ENCODE measurements at places on chromosomes 12 and 14. TPM values are rescaled to one million over a fixed set of nuclear protein-coding genes. Genes with fewer than 3 reads are reported as not detected.

The PRPH gene
- 0.45 TPM for total RNA-seq

The VWF gene
- 103 TPM for total RNA-seq

DNA sequence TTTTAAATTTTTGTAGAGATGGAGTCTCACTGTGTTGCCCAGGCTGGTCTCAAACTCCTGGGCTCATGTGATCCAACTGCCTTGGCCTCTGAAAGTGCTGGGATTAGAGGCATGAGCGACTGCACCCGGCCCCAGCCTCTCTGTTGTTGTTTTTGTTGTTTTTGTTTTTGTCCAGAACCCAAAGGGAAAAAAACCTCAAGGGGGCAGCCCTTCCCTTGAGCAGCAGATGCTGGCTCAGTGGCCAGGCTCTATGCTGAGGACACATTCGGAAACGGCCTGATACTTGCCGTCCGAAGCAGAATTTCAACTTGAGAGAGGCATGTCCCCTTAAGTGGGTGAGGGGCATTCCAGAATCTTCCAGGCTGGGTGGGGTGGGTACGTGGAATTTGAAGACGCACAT is 6.7 kb downstream of the MVK start:
- no peak for DNase-seq
- H3K27me3 ChIP-seq, result no peaks in the 10 kb centered on the region
- peaks cover 28% of the 10 kb centered on the region for H3K36me3 ChIP-seq
- H3K4me1 ChIP-seq, result no peaks in the 10 kb centered on the region
- H3K27ac ChIP-seq, result no peak overlapping the region

DNA sequence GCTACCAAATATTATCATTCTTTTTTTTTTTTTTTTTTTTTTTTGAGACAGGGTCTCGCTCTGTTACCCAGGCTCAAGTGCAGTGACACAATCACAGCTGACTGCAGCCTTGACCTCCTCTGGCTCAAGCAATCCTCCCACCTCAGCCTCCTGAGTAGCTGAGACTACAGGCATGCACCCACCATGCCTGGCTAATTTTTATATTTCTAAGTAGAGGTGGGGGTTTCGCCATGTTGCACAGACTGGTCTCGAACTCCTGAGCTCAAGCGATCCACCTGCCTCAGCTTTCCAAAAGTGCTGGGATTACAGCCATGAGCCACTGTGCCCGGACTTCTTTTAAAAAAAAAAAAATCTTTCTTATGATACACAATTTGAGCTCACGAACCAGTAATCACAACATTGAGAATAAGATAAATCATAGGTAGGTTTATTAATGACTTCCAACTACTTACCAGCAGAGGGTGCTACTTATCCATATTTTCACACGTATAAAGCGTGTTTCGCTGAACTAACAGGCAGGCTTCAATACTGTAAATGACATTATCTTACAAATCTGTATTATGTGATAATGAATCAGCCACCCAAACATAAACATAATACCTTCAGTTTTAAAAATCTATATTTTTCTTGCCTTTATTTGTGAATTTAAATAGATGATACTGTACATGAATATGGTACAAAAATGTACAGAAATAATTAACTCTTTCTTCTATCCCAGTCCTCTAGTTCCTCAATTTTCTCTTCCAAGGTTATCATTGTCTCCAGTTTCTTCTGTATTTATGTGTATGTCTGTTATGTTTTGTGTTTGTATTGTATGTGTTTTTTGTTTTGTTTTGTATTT is 42.5 kb upstream of the BCAT1 start:
- H3K4me1 ChIP-seq, result no peaks in the 10 kb centered on the region
- no peaks in the 10 kb centered on the region for H3K27me3 ChIP-seq
- DNase-seq, result no peak
- no peak overlapping the region for H3K4me3 ChIP-seq
- no peaks in the 10 kb centered on the region for H3K36me3 ChIP-seq

- no peaks in the 10 kb centered on the region for H3K36me3 ChIP-seq
- peaks cover 9% of the 10 kb centered on the region for H3K27me3 ChIP-seq
- DNase-seq, result no peak
- H3K27ac ChIP-seq, result no peak overlapping the region
Measured at GRCh38 chr14:69263364-69263763, 3.4 kb downstream of the GALNT16 start.

Measured in stomach (tissue), 19 donors.